ENCODE measurements at places on chromosomes 3 and 15. TPM values are rescaled to one million over a fixed set of nuclear protein-coding genes. Genes with fewer than 3 reads are reported as not detected.

UACA gene
- 20.2 TPM for total RNA-seq

MOBP gene
- total RNA-seq = not detected

AMT gene
- total RNA-seq = 3.9 TPM

IQCF5 gene
- not detected for total RNA-seq

GRCh38 chr3:117463276-117464115 lies 753.9 kb downstream of the TUSC7 start:
- no peak for DNase-seq

- no peak for DNase-seq
Measured at GRCh38 chr15:33720952-33721351, 247.3 kb upstream of the CHRM5 start.

- DNase-seq = no peak
Measured at GRCh38 chr3:196670339-196670738, 30.8 kb downstream of the NRROS start.

GRCh38 chr15:33788906-33789540 lies 179.3 kb upstream of the CHRM5 start:
- no peak for DNase-seq

- peak; percentile 69 for DNase-seq
Measured at GRCh38 chr3:57169872-57170623, 4.9 kb upstream of the IL17RD start.

DNA sequence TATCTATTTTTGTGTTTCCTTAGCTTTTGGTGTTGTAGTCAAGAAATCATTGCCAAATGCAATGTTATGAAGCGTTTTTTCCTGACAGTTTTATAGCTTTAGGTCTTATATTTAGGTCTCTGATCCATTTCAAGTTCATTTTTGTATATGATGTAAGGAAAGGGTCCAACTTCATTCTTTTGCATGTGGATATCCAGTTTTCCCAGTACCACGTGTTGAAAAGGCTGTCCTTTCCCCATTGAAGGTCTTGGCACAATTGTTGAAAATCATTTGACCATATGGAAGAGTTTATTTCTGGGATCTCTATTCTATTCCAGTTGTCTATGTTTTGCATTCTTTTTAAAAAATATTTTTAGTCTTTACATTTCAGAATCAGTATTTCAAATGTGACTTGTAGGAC lies 14.6 kb upstream of the SNRPN start:
- DNase-seq = no peak

DNA sequence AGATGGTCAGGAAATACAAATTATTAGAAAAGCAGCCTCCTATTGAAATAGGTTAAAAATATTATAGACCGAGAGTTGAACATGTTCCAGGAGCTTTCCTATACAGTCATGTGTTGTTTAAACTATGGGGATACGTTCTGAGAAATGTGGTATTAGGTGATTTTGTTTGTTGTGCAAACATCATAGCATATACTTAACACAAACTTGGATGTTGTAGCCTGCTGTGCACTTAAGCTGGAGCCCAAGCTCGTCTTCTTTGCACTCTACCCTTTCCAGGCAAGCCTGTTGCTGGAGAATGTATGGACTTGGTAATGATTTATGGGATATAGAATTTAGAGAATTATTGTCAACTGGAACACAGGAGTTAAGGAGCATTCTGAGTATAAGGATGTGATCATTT lies 140.2 kb downstream of the AKAP13 start:
- DNase-seq = no peak

DNA sequence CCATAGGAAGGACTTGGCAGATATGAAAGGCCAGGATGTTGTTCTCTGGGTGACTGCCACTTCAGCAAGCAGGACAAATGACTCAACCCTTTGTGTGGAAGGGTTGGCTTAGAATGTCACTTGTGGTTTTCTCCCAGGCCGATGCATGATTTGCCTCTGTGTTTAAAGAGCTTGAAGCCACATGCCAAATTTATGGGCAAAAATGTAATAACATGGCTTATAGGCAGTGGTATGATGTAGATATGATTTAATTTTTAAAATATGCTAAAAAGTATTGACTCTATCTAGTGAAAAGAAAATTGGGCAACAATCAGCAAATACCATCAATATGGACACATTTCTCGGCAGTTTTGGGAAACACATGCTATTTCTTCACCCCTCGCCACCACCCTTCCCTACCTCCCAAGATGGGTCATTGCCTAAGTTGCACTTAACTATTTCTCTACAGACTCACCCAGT lies 114.6 kb downstream of the CYP19A1 start:
- peak; percentile 62 for DNase-seq

DNA sequence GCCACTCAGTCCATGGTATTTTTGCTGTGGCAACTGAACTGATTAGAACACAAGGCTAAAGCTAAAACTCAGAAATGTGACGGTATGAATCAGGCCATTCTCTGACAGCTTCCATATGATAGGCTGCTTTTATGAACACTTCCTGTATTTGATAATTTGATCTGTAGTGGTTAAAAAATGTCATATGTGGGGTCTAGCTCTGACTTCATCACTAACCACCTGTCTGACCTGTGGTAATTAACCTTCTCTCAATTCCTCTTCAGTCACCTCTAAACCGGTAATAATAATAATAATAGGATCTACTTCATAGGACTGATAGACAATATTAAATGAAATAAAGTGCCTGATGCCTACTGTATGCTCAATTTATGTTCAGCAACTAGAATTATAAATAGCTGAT lies 223.2 kb downstream of the MBNL1 start:
- no peak for DNase-seq

GRCh38 chr15:29268706-29269484 lies 727 bp downstream of the NSMCE3 start:
- peak; percentile 20 for DNase-seq

- DNase-seq = no peak
Measured at GRCh38 chr3:29311795-29312194, 30.9 kb downstream of the RBMS3 start.

DNA sequence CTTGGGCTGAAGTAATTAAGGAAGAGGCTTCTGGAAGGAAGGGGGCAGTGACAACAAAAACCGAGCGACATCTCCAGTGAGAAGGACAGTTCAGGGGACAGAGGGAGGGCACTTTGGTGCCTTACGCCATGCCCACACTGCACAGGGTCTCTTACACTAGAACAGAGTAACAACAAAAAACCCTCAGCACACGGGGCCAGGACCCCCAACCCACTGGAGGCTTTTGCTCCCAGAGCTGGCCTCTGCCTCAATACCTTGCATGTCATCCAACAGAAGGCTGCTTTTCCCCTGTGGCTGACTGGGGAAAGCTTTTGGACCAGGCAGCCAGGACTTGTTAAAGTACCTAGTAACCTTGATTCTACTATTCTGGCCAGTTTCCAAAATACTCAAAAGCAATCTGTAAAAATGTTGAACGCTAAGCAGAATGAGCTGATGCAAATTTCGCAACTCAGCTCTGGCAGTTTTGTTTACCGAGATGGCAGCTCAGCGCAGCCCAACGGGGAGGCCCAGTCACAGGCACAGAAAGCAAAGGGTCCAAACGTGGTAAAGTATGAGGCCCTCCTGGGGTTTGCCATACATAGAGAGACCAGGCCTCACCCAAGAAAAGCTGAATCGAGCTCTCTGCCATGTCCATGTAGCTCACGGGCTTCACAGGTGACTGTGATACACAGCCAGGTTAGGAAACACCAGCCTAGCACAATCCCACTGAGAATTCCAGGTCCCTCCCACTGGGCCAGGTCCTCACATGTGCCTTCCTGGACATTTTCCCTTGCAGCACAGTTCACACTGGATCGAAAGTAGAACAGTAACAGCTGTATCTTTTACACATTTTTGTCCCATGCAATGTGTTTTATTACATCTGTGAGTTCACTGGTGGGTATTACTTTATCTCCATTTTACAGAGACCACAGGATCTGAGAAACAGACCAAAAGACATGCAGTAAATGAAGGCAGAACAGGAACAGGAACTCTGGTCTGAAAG lies 6.0 kb downstream of the CHCHD4 start:
- DNase-seq = no peak

DNA sequence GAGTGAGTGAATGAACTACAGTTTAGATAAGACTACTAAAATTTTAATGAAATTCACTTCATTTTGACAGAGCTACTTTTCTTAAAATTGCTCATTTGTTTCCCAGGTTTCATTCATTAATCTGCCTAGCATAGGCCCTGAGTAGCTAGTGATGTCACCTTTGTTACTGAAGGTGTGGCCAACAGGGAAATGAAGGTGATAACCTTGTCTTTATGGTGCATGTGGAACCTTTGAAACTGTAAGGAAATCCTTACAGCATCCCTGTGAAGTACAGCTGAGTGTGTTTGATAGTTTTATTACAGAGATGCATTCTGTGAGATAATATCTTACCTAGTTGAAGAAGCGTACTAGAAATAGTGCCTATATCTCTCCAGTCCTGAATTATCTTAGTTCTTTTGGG lies 112.9 kb downstream of the AKAP13 start:
- peak; percentile 47 for DNase-seq

- no peak for DNase-seq
Measured at GRCh38 chr3:60759439-60759838, 491.8 kb downstream of the FHIT start.

- peak; percentile 27 for DNase-seq
Measured at GRCh38 chr3:1404270-1404962, 311.6 kb downstream of the CNTN6 start.

DNA sequence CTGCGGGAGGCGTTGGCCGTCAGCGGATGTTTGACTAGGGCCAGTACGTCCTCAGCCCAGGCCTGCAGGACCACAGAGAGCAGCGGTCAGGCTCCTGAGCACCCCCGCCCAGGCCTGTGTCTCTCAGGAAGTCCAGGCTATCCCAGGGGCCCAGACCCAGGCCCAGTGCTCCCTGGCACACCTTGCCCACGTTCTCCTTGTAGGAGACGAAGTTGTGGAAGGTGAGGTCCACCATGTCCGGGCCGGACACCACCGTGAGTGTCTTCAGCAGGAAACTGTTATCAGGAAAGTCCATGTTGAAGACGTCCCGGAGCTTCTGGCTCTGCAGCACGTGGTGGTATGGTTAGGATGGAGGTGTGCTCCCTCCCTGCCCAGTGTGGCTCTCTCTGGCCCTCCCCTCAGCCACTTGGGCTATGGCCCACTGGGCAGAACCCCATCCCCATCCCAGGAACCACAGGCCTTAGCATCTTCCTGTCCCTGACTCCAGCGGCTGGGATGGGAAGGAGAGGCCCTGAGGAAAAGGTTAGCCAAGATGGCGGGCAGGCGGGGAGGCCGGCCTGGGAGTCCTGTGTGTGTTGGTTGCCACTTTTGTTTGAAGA lies 5.3 kb downstream of the PLCB2 start:
- DNase-seq = no peak

GRCh38 chr15:83063551-83063950 lies 3.5 kb downstream of the BTBD1 start:
- no peak for DNase-seq

DNA sequence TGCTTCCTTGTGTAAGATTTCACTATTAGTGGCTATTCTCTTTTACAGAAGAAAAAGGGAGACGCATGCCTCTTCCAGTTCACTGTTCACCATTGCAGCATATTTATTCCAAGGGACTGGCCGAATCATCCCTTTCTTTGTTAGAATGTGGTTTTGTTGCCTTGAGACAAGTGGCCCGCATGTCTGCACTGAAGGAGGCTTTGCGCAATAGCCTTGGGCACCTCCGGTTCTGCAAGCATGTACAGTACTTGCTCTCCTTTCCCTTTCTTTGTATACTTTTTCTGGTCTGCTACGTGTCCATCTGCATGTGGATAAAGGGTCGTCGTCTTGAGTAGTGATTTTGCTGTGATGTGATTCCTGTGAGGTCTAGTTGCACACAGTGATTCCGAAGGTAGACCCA lies 43.0 kb downstream of the FLNB start:
- peak; percentile 28 for DNase-seq

- peak; percentile 74 for DNase-seq
Measured at GRCh38 chr3:158167737-158168557, 58.1 kb downstream of the RSRC1 start.

GRCh38 chr15:31489281-31489680 lies 162.6 kb downstream of the KLF13 start:
- DNase-seq = no peak

DNA sequence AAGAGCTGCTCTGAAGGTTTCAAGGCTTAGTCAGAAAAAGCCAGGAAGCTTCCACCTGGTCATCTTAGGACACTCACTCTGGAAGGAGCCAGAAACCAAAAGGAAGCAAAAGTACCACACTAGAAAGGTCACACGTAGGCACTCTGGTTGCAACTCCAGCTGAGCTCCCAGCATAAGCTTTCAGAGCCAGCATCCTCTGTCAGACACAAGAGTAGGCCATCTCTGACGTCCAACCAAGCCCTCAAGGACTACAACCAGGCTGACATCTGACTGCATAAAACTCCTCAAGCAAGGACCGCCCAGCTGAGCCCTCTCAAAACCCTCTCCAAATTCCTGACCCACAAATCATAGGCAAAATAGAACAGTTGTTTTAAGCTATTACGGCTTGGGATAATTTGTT lies 12.8 kb downstream of the SH3BP5 start:
- no peak for DNase-seq

DNA sequence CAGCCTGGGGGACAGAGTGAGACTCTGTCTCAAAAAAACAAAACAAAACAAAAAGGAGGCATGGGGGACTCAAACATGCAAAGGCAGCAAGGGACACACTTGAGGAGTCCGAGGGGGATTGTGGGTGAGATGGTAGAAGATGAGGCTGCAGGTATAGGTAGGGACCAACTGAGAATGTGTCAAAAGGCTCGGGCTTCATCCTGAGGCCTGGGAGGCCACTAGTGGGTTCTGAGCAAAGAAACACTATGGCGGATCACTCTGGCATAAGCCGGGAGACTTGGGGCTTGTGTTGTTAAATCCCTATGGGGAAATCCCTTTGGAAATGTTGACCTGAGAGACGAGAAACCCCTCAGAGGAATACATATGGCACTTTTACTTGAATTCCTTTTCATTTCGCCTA lies 21.2 kb downstream of the ZNF710 start:
- no peak for DNase-seq

DNA sequence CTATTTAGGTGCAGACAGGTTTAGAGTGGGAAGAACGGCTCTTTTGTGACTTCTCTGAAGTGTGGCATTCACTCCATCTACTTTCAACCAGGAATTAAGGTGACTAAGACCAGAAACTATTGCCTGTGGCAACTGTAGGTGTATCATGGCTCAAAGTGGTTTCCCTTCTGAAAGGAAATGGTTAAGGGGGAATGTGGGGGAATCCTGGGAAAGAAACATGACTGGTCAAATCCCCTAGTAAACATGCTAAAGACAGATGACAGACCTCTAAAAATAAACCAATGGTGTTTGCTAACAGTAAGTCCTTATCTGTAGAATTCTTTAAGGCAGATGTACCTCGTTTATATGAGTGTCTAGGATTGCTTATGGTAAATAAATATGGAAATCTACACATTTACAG lies 56.9 kb downstream of the MEGF11 start:
- no peak for DNase-seq

DNA sequence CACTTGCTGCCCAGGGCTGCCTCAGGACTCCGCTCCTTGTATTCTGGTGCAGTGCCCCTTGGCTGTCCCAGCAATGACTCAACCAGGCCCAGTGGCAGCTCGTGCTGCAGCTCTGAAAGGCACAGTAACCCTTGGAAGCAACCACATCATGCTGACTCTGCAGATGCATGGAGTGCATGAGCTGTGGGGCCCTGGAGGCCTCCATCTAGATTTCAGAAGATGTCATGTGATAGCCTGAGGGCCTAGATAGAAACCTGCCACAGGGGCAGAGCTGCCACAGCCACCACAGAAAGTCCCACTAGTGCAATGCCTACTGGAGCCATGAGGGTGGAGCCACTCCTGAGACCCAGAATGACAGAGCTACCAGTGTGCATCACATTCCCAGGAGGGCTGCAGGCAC lies 117.1 kb upstream of the SMAD3 start:
- DNase-seq = no peak
